ENCODE measurements at places on chromosomes 2 and 18. TPM values are rescaled to one million over a fixed set of nuclear protein-coding genes. Genes with fewer than 3 reads are reported as not detected.

GRCh38 chr2:229340086-229340760 lies 69.1 kb upstream of the PID1 start:
- H3K27ac ChIP-seq = no peak overlapping the region
- H3K4me3 ChIP-seq = no peak overlapping the region
- no peaks in the 10 kb centered on the region for H3K27me3 ChIP-seq

DNA sequence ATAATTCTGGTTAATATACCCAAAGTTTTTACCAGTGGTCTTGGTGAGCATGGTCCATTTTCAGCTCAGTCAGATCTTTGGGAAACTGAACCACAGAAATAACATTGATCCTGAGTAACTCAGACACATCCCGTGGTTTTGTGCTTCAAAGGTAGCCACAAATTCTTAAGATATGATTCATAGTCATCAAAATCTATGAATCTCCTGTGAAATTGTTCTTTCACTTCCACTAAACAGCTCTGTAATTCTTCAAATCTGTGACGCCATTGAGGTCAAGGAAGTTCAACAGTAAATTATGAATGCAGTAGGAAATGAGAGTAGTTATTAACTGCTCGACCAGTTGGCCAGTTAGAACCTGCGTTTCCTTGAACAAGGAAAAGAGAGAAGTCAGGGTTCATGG lies 147.3 kb downstream of the IRS1 start:
- H3K4me3 ChIP-seq = no peak overlapping the region
- DNase-seq = no peak
- H3K36me3 ChIP-seq = no peaks in the 10 kb centered on the region

GRCh38 chr2:43461453-43462073 lies 134.3 kb downstream of the THADA start:
- H3K36me3 ChIP-seq = no peaks in the 10 kb centered on the region
- H3K27me3 ChIP-seq = no peaks in the 10 kb centered on the region
- no peak overlapping the region for H3K4me3 ChIP-seq
- peak overlapping the region; percentile 78 for H3K27ac ChIP-seq
- no peak for DNase-seq
- H3K4me1 ChIP-seq = peaks cover 9% of the 10 kb centered on the region

DNA sequence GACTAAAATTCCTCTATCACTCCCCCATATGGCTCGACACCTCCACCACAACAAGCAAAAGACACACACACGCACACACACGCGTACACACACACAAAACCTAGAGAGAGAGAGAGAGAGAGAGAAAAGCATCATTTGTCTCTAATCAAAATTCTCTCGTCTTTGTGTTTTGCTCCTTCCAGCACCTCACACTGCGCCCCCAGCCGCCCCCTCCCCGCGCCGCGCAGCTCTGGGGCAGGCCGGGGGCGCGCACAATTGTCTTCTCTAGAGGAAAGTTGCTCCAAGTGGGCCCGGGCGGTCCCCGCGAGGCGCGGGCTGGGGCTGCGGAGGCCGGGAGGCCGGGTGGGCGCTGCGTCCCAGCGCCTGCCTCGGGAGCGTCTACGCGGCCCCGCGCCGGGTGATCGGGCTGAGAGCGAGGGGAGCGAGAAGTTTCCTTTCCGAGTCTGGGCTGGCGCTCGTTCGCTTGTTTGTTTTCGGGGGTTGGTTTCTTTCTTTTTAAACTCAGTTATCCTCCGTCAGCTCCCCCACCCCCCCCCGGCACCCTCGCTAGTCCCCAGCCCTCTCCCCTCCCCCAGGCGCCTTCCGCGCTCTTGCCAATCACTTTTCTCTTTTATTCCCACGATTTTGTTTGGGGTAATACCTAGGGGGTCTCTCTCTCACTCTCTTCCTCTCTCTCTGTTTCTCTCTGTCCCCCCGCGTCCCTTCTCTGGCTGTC lies 4.1 kb downstream of the ZEB2 start:
- H3K4me3 ChIP-seq = peak overlapping the region; percentile 74
- H3K4me1 ChIP-seq = no peaks in the 10 kb centered on the region
- peak overlapping the region; percentile 95 for H3K27ac ChIP-seq
- peak; percentile 51 for DNase-seq
- H3K27me3 ChIP-seq = peaks cover 17% of the 10 kb centered on the region
- no peaks in the 10 kb centered on the region for H3K36me3 ChIP-seq

- no peak for DNase-seq
- no peaks in the 10 kb centered on the region for H3K4me1 ChIP-seq
- H3K27me3 ChIP-seq = no peaks in the 10 kb centered on the region
- no peak overlapping the region for H3K27ac ChIP-seq
- H3K36me3 ChIP-seq = no peaks in the 10 kb centered on the region
- no peak overlapping the region for H3K4me3 ChIP-seq
These were observed 27.8 kb downstream of the RTN4 start for GRCh38 chr2:55022476-55022875.

DNA sequence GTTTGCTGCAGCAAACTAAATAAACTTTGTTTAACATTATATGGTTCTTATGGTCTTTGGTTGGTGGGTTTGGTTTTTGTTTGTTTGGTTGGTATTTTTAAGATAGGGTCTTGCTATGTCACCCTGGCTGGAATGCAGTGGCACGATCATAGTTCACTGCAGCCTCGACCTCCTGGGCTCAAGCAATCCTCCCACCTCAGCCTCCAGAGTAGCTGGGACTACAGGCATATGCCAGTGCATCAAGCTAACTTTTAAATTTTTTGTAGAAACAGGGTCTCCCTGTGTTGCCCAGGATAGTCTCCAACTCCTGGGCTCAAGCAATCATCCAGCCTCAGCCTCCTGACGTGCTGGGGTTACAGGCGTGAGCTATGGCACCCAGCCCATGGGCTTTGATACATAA lies 7.1 kb upstream of the RPRD1A start:
- H3K27ac ChIP-seq = no peak overlapping the region
- H3K4me3 ChIP-seq = no peak overlapping the region
- H3K27me3 ChIP-seq = no peaks in the 10 kb centered on the region
- H3K36me3 ChIP-seq = no peaks in the 10 kb centered on the region
- DNase-seq = no peak

Gene CDH19
- total RNA-seq = 4.1 TPM

Gene CXCR2
- total RNA-seq = not detected

Measured in uterus (tissue), 4 donors.